Activated CD4-positive, alpha-beta T cell treated with anti-CD3 and anti-CD28 coated beads, Interleukin-2, amount 50 U/mL, for 16 hours (primary cell): ENCODE measurements at places on chromosomes 6 and 20.

GRCh38 chr6:43451348-43451747 lies 4.0 kb downstream of the DLK2 start:
- DNase-seq = no peak

GRCh38 chr6:151537556-151537955 lies 43.7 kb downstream of the CCDC170 start:
- DNase-seq = no peak

DNA sequence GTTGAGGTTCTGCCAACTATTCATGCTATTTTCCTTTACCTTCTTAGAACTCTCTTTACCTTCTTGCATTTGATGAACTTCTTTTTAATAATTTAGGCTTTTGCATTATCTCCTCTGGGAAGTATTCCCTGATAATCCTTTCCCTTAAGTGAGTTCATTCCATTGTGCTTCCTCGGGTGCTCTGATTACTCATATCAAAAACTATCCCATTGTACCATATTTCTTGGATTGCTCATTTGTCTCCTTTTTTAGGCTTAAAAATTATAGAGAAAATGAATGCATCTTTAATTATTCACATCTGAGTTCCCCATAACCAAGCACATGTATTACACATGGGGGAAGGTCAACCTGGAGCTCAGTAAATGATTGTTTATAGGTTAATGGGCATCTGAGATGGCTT lies 2.5 kb downstream of the CALHM4 start:
- no peak for DNase-seq

DNA sequence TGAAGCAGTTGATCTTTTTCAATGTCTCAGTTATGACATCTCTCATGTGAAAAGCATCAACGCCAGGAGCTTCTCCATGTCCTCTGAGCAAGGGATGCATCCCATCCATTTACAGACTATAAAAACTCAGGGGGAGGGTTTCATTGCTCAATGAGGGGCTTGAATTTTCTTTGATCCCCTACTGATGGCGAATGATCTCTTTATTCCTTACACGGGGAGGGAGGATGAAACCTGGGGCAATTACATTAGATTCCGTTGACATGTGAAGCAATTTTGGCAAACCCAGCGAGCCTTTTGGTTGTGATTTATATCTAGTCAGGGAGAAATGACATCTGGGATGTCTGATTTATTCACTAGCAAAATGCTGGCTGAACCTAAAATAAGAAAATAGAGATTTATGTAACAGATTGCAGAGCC lies 268.9 kb downstream of the HIVEP2 start:
- no peak for DNase-seq

DNA sequence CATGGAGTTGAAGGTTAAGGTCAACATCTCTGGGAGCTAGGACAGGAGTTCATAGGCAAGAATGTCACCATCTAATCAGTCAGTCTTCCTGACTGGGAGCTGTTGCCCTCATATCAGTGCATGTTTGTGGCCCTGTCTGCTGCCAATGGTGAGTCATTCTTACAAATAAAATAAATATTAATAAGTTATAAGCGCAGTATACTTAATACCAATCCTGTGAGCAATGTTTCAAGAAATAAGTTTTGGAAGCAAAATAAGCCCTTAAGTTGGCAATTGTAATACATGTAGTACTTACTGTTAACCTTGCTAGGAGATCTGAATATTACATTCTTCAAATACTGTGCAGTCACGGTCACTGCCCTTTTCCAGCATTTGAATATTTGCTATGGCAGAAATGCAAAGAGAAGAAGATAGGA lies 20.2 kb upstream of the MDGA1 start:
- no peak for DNase-seq

DNA sequence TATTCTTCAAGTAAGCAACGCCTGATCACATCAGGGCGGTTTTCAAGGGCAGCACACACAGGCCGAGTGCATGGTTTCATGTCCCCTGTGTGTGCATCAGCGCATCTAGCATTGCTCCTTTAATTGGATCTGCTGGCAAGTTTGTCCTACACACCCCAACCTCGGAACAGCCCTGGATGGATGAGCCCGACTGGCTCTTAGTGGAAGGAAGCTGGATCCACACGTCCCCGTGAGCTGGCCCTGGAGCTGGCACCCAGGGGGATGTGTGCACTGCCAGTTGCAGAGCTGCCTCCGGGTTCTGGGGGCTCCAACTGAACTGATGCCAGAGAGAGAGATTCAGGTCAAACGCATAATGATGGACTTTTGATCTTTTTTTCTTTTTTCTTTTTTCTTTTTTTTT lies 39.2 kb upstream of the QKI start:
- no peak for DNase-seq

DNA sequence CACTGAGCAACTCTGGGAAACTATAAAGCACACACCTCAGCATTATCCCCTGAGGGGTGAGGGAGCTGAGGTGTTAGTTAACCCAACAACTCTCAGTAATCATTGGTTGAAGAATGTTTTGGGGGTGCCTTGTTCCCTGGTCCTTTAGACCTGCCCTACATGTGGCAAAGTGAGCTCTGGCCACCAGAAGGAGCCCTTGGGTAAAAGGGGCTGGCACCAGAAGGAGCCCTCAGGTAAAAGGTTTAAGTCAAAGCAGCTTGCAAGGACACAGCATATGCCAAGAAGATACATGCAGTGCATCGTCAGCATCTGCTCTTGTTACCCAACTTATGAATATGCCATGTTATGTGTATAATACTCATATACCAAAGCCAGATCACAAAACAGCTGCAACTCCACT lies 1081.7 kb downstream of the KIF16B start:
- no peak for DNase-seq

GRCh38 chr6:134934793-134935485 lies 15.0 kb downstream of the ALDH8A1 start:
- DNase-seq = no peak
